ENCODE measurements at places on chromosomes 6 and 20. TPM values are rescaled to one million over a fixed set of nuclear protein-coding genes. Genes with fewer than 3 reads are reported as not detected.

GRCh38 chr20:35621560-35621946 is 5.9 kb downstream of the SPAG4 start:
- DNase-seq, result no peak

DNA sequence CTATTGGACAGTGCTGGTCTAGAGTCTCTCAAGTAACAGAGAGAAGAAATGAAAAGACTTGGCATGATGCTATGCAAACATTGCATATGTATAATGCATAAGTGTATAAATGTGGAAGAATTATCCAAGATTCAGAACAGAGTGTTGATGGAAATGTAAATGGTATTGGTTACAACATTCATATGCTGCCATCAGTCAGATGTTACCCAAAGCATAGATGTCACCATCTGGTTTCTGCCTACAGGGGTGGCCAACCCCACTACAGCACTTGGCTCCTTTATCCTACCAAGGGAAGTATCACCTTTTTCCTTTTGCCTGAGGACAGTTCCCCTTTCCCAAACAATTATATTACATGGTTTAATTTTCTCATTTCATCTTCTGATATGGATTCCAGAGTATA is 11.9 kb downstream of the POPDC3 start:
- no peak for DNase-seq

HAO1 gene
- not detected for total RNA-seq

DNA sequence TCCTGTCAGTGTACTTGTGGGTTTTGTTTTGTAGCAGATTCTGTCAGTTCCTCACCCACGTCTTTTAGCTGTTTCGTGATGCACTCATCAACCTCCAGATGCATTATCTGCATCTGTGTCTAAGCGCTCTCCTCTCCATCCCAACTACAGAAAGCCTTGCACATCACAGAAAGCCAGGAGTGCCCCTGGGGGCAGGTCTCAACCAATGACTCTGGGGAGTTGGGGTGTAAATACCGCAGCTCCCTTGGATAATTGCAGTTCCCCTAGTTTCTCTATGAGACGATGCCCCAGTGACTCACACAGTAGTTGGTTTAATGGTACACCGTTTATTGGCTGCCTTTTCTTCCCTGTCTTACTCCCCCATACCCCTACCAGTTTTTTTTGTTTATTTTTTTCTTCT is 158.1 kb downstream of the SOX4 start:
- no peak for DNase-seq
